ENCODE measurements at places on chromosomes 6 and 20.

DNA sequence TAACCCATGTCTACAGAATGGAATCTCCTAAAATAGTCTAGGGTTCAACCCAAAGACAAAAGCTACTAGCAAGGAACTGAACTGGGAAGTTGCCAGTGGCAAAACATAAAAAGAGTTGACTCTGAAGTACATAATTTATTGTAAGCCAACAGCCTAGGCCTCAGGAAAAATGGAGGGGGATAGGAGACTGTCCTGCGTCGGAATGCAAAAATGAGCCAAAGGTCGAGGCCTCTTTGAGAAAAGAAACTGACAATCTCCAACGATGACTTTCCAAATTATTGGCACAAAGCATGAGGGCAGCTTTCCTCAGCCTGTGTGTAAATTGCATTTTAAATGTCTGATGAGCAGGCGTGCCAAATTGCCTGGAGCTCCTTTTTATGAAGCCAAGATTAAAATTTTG, 2.1 kb downstream of the COL12A1 start:
- no peak for DNase-seq

DNA sequence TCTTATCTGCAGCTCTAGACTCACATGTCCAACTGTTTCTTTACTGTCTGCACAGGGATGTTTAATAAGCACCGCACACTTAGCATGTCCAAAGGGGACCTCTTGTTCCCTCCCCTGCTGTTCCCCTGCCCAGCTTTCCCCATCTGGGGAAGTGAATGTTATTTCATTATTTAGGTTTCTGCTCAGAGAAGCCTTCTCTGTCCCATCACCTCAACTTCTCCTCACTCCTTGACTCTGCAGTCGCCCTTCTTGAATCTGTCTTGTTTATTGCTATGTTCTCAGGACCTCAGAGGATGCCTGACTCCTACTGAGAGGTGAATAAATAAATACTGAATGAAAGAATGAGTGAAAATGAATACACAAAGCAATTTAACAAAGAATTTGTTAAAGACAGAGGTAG, 121.0 kb downstream of the SASH1 start:
- DNase-seq, result no peak

DNA sequence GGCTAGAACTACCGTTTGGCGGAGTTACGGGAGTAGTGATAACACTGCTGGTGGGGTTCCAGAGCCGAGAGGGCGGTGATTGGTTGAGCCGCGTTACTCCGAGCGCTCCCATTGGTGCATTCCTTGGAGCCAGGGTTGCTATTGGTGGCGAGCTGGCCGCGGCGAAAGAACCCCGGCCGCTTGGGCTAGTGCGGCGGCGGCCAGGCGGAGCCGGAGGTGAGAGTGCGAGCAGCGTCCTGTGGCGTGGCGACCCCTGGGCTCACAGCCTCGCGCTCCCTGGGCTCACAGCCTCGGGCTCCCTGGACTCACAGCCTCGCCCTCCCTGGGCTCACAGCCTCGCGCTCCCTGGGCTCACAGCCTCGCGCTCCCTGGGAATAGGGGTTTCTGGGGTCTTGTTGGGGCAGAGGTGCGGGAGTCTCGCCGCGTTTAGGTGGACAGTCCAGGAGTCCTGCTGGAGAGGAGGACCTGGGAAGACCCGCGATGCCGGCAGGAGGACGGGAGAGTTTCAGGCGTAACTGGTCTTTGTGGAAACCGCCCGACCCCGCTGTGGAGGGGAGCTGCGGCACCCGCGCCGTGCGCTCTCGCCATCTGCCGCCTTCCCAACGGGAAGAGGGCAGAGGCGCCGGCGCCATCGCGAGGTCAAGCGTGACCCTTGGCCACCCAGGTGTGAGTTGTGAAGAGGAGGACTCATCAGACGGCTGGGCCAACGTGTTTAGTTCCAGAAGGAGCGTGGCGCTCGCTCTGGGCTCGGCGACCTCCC, 12.2 kb downstream of the PRDM13 start:
- DNase-seq, result no peak

GRCh38 chr6:1200081-1200408, 111.9 kb upstream of the FOXQ1 start:
- DNase-seq, result no peak

GRCh38 chr20:23162887-23163286, 76.8 kb upstream of the CD93 start:
- no peak for DNase-seq

DNA sequence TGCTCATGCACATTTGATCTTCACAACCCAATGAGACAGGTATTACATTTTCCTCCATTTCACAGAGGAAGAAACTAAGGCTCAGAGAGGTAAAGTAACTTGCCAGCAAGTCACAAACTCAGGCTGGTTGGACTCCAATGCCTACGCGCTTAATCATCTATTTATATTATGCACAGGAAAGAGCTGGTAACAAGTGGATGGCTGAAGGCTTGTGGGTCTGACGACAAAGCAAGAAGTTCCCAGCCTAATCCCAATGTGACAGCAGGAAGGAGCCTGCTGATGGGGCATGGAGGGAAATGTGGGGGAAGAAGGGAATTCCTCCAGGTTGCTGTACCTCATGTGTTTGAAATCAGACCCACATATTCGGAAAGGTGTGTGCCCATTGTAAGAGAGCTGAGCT, 3.9 kb downstream of the CDH22 start:
- DNase-seq, result no peak

DNA sequence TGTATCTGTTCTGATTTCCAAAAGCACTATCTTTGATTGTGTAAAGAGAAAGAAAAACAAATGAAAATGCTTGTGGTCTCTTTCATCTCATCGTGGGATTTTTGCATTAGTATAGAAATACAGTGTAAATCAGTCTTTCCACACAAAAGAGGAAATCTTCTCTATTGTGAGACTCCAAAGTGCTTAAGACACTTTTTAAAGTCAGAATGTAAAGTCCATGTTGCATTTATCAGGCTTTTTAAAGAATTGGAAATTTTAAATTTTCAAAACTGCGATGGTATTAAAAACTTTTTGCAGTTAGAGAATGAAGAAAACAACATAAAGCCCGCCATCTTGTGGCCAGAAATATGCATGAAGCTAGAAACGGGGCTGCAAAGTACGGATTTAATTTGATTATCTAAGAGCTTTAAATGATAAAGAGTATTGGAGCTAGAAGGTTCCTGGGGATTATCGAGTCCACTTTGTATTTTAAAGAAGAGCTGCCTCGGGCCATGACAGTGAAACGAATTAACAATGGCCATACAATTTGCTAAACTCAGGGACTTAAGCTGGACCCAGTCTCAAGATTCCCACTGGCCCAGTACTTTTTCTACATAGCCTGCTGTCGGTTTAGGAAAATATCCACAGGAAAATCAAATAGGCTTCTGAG, 339.6 kb downstream of the ARHGAP18 start:
- no peak for DNase-seq

- DNase-seq, result no peak
Observed at GRCh38 chr6:151240791-151241642, 1.2 kb downstream of the AKAP12 start.

DNA sequence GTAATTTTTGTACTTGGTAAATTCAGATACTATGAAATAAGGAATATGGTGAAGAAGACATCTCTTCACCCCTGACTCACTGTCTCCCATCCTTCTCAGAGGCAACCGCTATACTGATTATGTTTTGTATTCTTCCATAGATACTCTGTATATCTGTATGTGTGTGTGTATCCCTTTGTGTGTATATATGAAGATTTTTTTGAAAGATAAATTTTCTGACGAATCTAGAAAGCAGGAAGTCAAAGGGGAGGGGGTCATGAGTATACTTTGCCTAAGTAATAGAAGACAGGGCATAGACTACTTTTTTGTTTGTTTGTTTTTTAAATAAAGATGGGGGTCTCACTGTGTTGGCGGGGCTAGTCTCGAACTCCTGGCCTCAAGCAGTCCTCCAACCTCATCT, 48.2 kb downstream of the TOP1 start:
- no peak for DNase-seq

DNA sequence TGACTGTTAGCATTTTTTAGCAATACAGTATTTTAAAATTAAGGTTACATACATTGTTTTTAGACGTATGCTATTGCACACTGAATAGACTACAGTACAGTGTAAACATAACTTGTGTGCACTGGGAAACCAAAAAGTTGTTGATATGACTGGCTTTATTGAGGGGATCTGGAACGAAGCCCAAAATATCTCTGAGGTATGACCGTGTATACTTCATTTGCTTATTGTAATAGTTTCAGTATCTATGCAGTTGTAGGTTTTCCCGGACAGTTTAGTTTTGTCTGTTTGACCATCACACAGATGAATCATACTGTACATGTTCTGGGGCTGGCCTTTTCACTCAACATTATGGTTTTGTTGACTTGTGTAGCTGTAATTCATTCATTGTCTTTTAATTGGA, 6.9 kb upstream of the ZBTB12 start:
- no peak for DNase-seq

DNA sequence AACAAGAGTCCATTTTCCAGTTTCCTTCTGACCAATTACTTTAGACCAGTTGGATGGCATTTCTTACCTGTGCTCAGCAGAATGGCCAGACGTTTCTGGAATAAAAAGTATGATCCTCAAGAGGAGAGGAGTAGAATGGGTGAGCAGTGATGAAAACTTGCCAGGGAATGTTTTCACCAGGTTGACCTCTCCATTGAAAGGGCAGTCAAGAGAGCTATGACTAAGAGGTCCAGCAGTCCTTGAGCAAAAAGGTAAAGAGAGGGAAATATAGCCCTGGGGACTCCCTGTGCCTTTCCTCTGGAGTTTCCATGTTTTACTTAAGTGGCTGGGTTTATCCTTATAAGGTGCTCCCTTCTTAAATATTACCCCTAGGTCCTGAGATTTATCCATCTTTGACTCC, 210.9 kb downstream of the TBX18 start:
- DNase-seq, result no peak

- DNase-seq, result no peak
Observed at GRCh38 chr20:39988991-39989390, 700.0 kb downstream of the MAFB start.

DNA sequence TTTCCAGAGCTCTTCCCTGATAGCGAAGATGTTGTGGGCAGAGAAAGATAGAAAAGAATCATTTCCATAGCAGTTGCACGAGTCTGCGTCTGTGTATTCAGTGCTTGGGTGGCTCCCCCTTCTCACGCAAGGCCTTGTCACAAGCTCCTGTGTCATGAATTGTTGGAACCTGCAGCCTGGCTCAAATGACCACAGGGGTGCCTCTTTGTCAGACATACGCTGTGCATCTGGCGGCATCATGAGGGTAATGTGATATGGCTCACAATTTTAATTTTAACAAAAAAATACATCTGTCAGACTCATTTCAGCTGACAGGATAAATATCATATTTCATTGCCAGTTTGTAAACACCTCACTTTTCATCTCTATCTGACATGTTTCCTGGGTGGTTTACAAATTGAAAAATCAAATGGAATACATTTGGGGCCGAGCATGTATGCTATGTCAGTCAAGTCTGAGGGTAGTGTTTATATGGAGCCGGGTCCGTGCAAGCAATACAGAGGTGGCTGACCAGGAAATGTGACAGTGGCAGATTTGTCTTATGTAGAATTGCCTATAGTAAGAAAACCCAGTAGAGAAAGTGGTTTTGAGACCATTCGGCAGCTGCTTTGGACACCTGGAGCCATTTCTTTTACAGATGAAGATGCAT, 90.9 kb downstream of the CAP2 start:
- no peak for DNase-seq

GRCh38 chr6:20716865-20717264, 182.6 kb downstream of the CDKAL1 start:
- DNase-seq, result no peak

DNA sequence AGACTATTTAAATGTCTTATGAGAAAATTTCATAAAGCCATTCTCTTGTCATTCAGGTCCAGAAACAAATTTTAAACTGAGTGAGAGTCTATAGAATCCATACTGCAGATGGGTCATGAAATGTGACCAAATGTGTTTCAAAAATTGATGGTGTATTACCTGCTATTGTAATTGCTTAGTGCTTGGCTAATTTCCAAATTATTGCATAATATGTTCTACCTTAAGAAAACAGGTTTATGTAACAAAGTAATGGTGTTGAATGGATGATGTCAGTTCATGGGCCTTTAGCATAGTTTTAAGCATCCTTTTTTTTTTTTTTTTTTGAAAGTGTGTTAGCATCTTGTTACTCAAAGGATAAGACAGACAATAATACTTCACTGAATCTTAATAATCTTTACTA, 5.0 kb downstream of the MARCKS start:
- DNase-seq, result no peak

- no peak for DNase-seq
Observed at GRCh38 chr6:85585741-85586140, 7.9 kb downstream of the SNX14 start.

DNA sequence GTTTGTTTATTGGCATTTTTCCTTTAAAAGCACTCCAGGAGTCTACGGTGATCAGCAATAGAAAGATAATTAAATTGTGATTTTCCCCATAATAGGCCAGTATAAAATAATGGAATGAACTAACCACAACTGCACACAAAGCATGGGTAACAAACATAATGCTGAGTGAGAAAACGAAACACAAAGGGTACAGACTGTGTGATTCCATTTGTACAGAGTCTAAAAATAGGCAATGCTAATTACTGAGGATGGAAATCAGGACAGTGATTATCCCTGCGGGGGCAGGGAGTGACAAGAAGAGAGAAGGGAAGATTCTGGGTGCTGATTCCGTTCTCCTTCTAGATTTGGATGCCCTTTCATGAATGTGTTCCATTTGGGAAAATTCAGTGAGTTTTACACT, 478.1 kb downstream of the PREX1 start:
- no peak for DNase-seq

GRCh38 chr6:25038999-25039398, 103.2 kb upstream of the RIPOR2 start:
- DNase-seq, result no peak

- DNase-seq, result no peak
Observed at GRCh38 chr6:165941786-165942185, 225.9 kb downstream of the TBXT start.

GRCh38 chr6:16240589-16241320, 2.4 kb downstream of the GMPR start:
- DNase-seq, result no peak

DNA sequence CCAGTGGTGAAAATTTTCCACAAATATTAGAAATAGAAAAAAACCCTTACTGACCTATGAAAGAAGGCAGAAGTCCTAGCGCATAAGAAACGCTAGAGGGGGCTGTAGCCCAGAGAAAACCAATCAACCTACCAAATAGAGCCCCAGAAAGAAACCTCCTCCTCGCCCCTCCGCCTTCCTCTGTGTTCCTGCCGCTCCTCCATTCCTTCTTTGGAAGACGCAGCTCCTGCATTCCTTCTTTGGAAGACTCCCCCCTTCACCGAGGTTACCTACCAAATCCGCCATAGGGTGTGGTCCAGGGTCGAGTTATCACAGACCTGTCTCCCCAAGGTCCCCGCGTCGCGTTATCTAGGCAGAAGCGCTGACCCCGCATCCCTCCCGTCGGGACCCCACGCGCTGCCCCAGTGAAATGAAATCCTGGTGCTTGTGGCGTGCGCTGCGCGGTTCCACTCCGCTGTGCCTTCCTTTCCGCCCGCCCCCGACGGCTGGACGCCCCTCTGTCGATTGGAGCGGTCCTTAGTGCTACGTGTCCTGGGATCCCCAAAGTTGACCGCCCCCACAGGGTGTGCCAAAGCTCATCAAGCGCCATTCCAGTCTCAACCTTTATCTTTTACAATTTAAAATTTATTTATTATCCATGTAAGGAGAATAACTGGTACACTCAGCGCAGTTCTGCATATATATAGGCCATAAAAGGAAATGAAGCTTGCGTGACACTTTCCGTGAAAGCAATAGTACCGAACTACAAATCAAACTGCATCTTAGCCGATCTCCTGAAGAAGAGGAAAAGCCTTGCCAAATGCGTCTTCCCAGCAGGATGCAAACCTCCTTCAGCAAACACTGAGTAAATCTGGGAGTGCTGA, 13.0 kb downstream of the RPP21 start:
- peak; percentile 40 for DNase-seq

- peak; percentile 53 for DNase-seq
Observed at GRCh38 chr6:43865932-43866645, 96.1 kb downstream of the VEGFA start.

All from fibroblast of skin of left biceps (primary cell).